ENCODE measurements at places on chromosomes 5 and 9.

GRCh38 chr5:174303035-174303434 is 257.5 kb downstream of the NSG2 start:
- DNase-seq = no peak

GRCh38 chr9:129320575-129321285 is 142.7 kb upstream of the IER5L start:
- DNase-seq = peak; percentile 82

DNA sequence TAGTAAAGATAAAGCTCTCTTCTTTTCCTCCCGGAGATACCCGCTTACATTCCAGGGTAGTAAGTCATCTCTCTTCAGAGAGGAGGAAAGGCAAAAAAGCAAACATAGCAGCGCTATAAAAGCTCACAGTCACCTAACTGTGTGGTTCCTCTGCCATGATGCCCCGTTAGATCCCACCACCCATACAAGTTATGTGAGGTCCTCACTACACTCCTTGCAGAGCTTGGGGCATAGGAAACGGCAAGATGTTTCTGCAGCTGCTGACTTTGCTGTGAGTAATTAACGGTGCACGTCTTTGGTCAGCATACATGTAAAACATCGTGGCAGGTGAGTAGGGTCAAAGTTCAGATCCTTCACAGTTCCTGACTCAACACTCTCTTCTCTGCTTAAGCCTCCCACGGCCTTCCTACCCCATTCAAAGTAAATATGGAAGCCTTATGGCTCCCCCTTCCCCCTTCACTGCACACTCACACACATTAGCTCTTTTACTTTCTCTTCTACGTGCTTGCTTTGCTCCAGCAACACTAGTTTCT is 218.9 kb downstream of the DIRAS2 start:
- DNase-seq = no peak

GRCh38 chr9:77531400-77531799 is 116.7 kb downstream of the GNA14 start:
- DNase-seq = no peak

- no peak for DNase-seq
These were observed 58.7 kb downstream of the SLC46A2 start for GRCh38 chr9:112831969-112832368.

- no peak for DNase-seq
These were observed 29.2 kb downstream of the RUSC2 start for GRCh38 chr9:35518981-35519679.

GRCh38 chr9:109114670-109115069 is 5.1 kb downstream of the TMEM245 start:
- DNase-seq = no peak

DNA sequence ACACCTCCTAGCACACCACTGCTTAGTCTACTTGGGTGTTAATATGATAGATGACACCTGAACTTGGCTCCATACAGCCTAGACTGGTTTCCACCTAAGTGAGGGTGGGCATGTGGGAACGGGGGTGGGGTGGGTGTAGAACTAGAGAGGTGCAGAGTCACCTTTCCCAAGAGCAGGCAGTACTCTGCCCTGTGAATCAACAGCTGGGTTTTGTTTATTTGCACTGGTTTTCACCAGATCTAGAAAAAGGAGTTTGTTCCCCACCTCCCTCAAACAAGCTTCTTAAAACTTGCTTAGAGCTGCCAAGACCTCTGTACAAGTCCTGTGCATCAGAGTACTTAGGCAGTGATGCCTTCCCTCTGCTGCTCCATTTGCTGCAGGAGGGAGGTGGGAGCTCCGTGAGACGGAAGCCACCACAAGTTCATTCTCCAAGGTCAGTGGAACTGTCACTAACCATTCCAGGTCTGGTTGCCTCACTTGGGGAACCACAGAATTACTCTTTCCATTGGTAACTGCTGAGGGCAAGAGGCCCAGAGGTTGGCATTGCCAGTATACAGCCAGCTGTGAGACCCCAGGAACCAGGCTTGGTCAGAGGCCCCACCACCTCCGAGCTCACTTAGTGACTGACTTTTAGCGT is 163.5 kb downstream of the NR3C1 start:
- DNase-seq = no peak

- no peak for DNase-seq
These were observed 66.2 kb upstream of the NEURL1B start for GRCh38 chr5:172574871-172575223.

DNA sequence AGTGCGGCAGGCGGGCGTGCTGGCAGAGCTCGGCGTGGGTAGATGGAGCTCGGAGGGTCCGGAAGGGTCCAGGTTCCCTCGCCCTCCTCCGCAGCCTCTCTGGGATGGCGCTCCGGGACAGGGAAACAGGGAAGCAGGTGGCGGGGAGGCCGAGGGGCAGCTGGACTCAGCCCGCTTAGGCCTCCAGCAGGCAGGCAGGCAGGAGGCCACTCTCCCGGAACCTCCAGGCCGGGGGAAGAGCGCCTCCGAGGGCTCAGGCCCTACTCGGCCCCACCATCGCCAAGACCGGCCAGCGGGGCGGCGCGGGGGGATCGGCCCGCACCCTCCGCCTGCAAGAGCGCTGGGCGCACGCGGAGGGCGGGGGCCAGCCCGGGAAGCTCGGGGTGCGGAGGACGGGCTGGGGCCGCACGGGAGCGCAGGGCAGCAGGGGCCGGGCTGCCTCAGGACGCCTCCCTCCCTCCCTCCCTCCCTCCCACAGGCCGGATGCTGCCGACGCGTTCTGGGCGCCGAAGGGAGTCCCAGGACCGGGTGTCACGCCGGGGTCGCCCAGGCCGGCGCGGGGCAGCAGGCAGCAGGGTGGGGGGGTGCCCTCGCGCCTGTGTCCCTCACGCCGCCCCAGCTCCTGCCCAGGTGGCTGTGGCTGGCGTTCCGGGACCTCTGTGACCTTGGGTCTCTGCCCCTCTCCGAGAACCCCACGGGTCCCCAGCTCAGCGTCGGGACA is 977 bp downstream of the MGAT4B start:
- peak; percentile 45 for DNase-seq

DNA sequence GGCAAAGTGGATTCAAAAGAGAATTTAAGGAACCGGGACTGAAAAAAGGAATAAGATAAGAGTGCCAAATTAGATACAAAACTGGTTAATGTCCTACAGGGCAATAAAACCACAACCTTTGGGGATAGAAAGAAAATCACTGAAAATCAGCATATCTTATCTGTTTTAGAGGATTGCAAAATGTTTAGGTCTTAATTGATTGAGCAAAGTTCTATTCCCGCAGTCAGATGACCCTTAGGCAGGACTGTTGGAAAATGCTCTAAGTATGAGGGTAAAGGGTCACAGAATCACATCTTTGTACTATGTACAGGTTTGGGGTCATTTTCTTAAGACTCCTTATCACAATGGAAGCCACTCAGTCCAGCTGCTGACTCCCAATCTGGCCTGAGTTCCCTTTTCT is 129.0 kb downstream of the GABBR2 start:
- DNase-seq = no peak

DNA sequence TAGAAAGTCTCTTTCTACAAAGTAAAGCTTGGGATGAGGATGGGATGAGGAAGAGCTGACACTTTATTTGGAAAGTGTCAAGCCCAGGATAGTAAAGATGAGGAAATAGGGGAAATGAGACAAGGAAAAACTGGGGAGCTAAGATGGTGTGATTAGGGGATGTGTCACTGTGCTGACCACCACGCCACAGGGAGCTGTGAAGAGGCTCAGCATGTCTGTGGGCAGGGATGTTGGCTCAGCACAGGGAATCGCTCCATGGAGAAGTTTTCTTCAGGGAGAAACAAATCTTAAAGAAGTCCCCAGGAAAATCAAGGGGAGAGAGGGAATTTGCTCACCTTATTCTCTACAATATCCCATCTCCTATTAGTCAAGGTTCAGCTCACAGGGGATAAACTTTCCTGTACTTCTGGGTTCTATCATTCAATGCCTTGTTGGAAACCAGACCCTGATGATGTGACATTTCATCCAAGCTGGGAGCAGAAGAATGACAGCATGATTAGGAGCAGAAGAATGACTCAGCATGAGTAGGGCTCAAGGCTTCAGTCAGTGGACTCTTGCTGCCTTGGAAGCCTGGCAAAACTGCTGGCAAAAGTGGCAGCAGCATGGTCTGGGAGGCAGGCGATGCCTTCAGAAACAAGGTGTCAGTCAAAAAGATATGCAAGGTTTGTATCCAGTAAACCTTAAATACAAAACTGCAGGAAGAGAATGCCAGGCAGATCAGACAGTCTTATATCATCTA is 4.9 kb downstream of the HSPB3 start:
- DNase-seq = no peak

- DNase-seq = no peak
These were observed 45.2 kb downstream of the SEMA5A start for GRCh38 chr5:9500625-9501024.

DNA sequence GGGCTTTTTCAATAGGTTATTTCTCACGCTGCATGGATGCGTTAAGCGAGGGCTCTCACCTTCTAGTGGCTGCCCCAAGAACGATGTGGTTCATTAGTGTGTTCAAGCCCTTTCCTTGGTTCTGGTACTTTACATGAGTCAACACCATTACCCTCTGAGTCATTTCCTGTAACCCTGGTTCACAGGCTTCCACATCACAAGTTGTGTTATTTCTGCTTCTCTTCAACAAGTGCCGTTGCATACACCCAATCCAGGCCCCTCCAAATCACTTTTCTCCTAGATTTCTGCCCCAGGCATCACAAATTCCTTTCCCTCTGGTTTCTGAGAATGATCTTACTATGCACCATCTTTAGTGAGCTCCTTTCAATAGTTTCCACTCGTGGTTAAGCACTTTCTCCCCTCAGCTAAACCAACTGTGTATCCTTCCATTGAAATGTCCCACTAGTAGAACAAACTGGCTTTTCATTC is 69.5 kb upstream of the RAD23B start:
- DNase-seq = no peak

GRCh38 chr5:142872795-142873194 is 102.6 kb downstream of the ARHGAP26 start:
- DNase-seq = no peak
